Cardiac ventricle fibroblast (primary cell): ENCODE measurements at places on chromosomes 5 and 9. TPM values are rescaled to one million over a fixed set of nuclear protein-coding genes. Genes with fewer than 3 reads are reported as not detected.

Gene SHOC1
- not detected in 2 replicates for total RNA-seq

Gene CER1
- total RNA-seq, result not detected in 2 replicates

Gene GABRA6
- total RNA-seq, result not detected in 2 replicates

Gene PCDHA11
- total RNA-seq, result not detected in 2 replicates

Gene LIX1
- total RNA-seq, result not detected in 2 replicates

Gene PCA3
- not detected in 2 replicates for total RNA-seq

Gene FBN2
- 7.2 and 7.6 TPM in 2 replicates for total RNA-seq

Gene HAPLN1
- total RNA-seq, result 0.34 and 1.4 TPM in 2 replicates

Gene ADAMTS16
- not detected in 2 replicates for total RNA-seq

Gene SLC23A1
- total RNA-seq, result not detected in 2 replicates

Gene SPATA31E1
- total RNA-seq, result not detected in 2 replicates

Gene CMYA5
- 0.25 and 0.54 TPM in 2 replicates for total RNA-seq

Gene CFAP90
- total RNA-seq, result 0.37 TPM in 1 of 2 replicates, not detected in the other

Gene LOX
- total RNA-seq, result 147 and 151 TPM in 2 replicates

Gene CEL
- total RNA-seq, result 0.10 and 0.50 TPM in 2 replicates

Gene WDR38
- total RNA-seq, result not detected in 2 replicates

Gene PCSK5
- 5.1 and 6.0 TPM in 2 replicates for total RNA-seq

Gene PCDHGC4
- 1.1 and 26.8 TPM in 2 replicates for total RNA-seq

Gene IER5L
- total RNA-seq, result 71.9 and 97.2 TPM in 2 replicates

Gene MIER3
- 31.8 and 34.5 TPM in 2 replicates for total RNA-seq

Gene IL11RA
- 61.2 and 84.7 TPM in 2 replicates for total RNA-seq

Gene NDUFS4
- 75.6 and 105 TPM in 2 replicates for total RNA-seq

Gene CTXN3
- total RNA-seq, result not detected in 2 replicates

Gene SYNPO
- 20.6 and 23.8 TPM in 2 replicates for total RNA-seq

Gene FOXI1
- total RNA-seq, result not detected in 2 replicates

Gene NEURL1B
- 9.1 and 11.1 TPM in 2 replicates for total RNA-seq

Gene IFNK
- total RNA-seq, result not detected in 2 replicates

Gene ADAM19
- 8.0 and 8.8 TPM in 2 replicates for total RNA-seq

Gene MPDZ
- 26.5 and 42.1 TPM in 2 replicates for total RNA-seq

Gene LCN15
- not detected in 2 replicates for total RNA-seq

Gene SOX30
- not detected in 2 replicates for total RNA-seq

Gene GPSM1
- total RNA-seq, result 24.2 and 27.2 TPM in 2 replicates

Gene SLC34A3
- not detected in 2 replicates for total RNA-seq

Gene WDR31
- total RNA-seq, result 0.81 and 0.98 TPM in 2 replicates

Gene PLAC8L1
- total RNA-seq, result not detected in 2 replicates

Gene IRX4
- total RNA-seq, result not detected in 2 replicates

Gene TLR4
- total RNA-seq, result 21.0 and 23.4 TPM in 2 replicates

Gene ANAPC2
- total RNA-seq, result 10.9 and 19.1 TPM in 2 replicates

Gene ARL14EPL
- not detected in 2 replicates for total RNA-seq

Gene SNCAIP
- 0.19 and 0.78 TPM in 2 replicates for total RNA-seq
